Posterior cingulate gyrus (tissue), 11 donors: ENCODE measurements at places on chromosomes 13 and 19.

GRCh38 chr13:102879793-102880499, 34.1 kb downstream of the ERCC5 start:
- DNase-seq: no peak

GRCh38 chr19:58568453-58569130, 4.5 kb downstream of the MZF1 start:
- no peak for DNase-seq

DNA sequence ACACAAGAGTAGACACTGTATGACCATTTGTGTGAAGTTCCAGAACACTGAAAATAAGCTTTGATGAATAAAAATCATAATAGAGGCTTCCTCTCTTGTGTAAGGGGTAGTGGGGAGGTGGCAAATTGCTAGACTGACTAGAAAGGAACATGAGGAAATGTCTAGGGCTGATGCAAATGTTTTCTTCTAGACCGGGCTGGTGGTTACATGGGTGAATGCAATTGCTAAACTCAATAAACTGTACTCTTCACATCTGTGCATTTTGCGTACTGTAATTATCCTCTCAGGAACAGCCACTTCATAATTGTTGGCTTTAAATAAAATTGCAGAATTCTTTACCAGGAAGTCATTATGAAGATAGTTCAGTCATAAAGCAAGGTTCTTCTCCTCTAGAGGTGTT, 5.2 kb upstream of the KBTBD7 start:
- DNase-seq: no peak

- no peak for DNase-seq
These were observed 75.5 kb downstream of the STARD13 start for GRCh38 chr13:33210090-33210489.

DNA sequence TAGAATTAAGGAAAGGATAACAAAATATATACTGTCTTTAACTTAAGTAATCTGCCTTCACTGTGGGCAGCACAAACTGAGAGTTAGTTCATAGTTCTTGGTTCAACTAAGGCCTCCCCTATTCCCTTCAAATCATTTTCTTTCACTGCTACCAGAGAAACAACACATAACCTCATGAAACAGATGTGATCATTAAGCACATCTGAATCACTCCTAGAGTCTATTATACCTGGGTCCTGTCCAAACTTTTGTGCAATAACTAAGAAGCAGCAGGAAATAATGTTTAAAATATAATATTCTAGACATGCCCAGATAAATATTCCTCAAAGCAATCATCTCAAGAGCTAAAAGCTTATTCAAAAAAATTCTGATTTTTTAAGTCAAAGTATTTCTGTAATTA, 62.9 kb downstream of the ZC3H13 start:
- no peak for DNase-seq

GRCh38 chr13:89136678-89137077, 1465.5 kb downstream of the SLITRK5 start:
- no peak for DNase-seq

GRCh38 chr19:49859682-49860335, 7.6 kb downstream of the PNKP start:
- DNase-seq: no peak

GRCh38 chr19:35753634-35754369, 3.0 kb downstream of the HSPB6 start:
- DNase-seq: no peak

DNA sequence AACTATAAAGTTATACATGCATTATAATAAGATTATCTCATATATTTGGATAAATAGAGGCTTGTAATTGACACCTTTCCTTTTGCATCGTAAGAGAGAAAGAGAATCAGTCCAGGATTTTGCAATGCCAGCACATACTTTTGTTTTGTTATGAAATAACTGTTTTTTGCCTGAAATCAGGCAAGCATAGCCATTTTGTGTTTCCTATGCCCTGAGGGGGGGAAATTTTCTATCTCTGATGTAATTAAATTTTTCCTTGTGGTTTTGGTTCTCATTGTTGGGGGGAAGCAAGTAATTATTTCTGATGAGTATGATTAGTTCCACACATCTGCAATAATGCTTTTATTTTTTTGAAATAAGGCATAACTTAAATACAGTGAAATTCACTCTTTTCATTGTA, 229.4 kb downstream of the NDFIP2 start:
- no peak for DNase-seq

DNA sequence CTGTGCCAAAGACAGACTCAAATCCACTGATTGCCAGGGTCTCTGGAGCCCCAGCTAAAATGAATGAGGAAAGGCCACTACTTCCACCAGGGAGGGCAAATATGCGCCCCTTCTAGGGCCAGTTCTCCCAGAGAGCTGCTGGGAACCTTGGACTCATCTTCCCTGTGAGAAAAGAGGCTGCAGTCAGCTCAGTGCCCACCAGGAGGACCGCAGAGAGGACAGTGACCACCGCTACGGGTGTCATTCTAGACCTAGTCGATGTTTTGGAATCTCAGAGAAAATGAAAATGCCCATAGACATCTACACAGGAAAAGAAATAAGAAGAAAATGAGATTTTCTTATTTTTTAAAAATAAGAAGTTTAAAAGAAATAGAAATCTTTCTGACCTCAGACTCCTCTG, 235.1 kb downstream of the UQCRFS1 start:
- DNase-seq: no peak

DNA sequence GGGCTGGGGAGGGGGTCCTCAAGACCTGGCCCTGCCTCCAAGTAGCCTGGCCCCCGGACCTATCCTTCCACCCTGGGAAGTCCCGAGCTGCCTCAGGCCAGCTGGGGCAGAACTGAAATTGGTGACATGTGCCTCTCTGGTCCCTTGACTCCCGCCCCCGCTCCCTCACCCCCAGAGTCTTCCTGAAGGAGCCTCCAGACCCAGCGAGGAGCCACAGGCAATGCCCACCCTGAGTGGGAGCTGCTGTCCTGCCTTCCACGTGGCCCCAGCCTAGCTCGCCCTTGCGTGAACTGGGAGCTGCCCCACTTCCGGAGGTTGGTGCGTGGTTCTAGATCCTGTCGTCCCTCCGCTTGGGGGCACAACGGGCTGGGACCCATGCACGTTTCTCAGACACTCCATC, 34.6 kb downstream of the CEBPA start:
- DNase-seq: no peak

DNA sequence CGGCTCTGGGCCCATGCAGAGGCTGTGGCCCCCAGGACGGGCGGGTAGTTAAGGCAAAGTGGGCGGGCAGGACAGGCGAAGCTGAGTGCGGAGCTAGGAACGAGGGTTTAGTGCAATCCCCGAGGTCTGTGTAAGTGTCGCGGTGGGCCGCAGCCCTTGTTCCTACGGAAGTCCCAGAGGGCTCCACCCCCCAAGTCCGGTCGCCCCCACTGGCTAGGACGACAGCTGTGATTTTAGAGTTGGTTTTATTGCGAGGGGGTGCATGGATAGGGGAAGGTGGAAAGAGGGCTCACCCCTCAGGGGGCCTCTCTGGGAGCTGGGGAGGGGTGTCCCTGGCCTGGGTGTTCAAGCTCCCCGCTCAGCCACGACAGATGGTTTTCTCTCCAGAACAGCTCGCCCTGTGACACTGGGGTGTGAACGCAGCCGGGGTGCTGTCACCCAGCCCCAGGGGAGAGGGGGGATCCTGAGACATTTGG, 21.7 kb downstream of the ZBTB7A start:
- DNase-seq: no peak

DNA sequence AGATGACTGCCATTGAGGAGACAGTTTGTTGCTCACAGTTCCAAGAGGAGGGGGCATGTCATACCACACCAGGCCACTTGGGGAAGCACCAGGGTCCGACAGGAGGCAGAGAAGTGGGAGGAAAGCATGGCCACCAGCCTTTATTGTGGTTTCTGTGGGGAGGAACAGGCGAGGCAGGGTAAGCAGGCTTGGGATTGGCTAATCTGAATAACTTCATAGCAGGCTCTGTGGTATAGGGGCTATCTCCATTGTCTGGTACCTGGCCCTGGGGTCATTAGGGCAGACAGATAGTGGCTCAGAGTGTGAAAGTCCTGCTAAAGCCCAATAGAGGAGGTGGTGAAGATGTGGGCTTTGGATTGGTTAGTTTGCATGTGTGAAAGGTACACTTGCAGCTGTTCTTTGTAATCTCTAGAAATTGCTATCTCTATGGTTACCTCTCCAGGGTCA, 35.5 kb downstream of the CBY2 start:
- no peak for DNase-seq
